A549 treated with ZK216348 at 1 μM for 4 hours (cell line): ENCODE measurements at places on chromosomes 6 and 20. TPM values are rescaled to one million over a fixed set of nuclear protein-coding genes. Genes with fewer than 3 reads are reported as not detected.

ENPP3 gene
- total RNA-seq = not detected in 5 replicates

CPNE5 gene
- 0.05 to 0.14 TPM (median 0.11 TPM) in 4 of 5 replicates, not detected in the other for total RNA-seq

TPBG gene
- 32.6 to 47.3 TPM (median 41.3 TPM) in 5 replicates for total RNA-seq

KCNQ2 gene
- total RNA-seq = 0.39 to 0.87 TPM (median 0.57 TPM) in 5 replicates

RBPJL gene
- not detected in 5 replicates for total RNA-seq

SNAP25 gene
- total RNA-seq = 11.5 to 20.3 TPM (median 15.3 TPM) in 5 replicates

TTK gene
- total RNA-seq = 11.9 to 22.1 TPM (median 18.9 TPM) in 5 replicates

KHDRBS2 gene
- total RNA-seq = not detected in 5 replicates

AIF1 gene
- not detected in 5 replicates for total RNA-seq

GPR6 gene
- total RNA-seq = not detected in 5 replicates

OR2H1 gene
- total RNA-seq = not detected in 5 replicates

PHACTR3 gene
- not detected in 5 replicates for total RNA-seq

SLC22A7 gene
- not detected in 5 replicates for total RNA-seq

BPI gene
- total RNA-seq = not detected in 5 replicates

COX7A2 gene
- total RNA-seq = 246 to 347 TPM (median 266 TPM) in 5 replicates

CGA gene
- 0.16 to 0.25 TPM in 2 of 5 replicates, not detected in the others for total RNA-seq

SFTA2 gene
- total RNA-seq = not detected in 5 replicates

ESR1 gene
- not detected in 5 replicates for total RNA-seq

NRSN2 gene
- total RNA-seq = 44.0 to 66.8 TPM (median 61.8 TPM) in 5 replicates
